IMR-90 (cell line): ENCODE measurements at places on chromosomes 2 and 18. TPM values are rescaled to one million over a fixed set of nuclear protein-coding genes. Genes with fewer than 3 reads are reported as not detected.

DNA sequence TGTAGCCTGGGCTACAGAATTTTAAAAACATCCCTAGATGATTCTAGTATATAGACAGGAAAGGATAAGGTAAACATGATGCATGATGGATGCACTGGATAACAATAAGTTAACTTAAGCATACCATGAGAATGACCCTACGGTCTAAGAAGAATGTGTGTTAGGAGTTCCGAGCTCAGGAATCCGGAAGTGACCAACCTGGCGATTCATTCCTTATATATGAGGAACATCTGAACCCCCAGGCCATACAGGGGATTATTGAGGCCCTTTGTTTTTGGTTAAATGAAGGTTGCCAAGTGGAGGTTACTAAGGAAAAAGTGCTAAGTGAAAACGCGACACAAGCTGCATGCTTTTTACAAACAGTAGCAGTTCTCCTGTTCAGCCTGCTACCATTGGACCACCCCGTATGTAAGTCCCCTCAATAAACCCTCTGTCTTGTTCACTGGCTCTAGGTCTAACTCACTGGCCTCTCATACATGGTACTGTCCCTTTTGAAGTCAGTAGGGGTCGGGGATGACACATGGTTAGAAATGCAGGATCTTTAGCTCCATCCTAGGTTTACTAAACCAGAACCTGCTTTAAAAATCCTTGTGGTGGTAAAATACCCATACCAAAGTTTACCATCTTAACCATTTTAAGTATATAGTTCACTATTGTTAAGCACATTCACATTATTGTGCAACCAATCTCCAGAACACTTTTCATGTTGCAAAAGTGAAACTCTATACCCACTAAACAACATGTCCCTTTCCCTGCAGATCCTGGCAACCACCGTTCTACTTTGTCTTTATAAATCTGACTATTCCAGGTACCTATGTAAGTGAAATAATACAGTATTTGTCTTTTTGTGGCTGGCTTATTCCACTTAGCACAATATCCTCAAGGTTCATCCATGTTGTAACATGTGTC, 111.0 kb upstream of the MAP4K3 start:
- peak; percentile 77 for DNase-seq

DNA sequence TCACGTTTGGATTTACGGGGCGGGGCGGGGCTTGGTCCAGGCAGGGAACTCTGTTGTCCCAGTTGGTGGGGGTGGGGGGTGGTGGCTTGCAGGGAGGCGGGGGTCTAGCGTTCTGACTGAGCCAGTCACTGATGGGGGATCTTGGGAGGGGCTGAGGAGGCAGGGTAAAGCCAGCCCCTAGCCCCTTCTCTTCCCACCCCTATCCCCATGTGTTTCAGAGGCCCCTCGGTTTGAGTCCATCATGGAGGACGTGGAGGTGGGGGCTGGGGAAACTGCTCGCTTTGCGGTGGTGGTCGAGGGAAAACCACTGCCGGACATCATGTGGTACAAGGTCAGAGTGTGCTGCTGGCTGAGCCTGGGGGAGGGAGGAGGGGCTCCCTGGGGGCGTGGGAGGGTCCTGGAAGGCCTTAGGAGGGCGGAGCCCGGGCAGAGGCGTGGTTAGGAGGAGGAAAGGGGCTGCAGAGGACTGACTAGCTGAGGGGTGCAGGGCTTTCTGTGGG, 22.0 kb upstream of the GMPPA start:
- no peak for DNase-seq

DNA sequence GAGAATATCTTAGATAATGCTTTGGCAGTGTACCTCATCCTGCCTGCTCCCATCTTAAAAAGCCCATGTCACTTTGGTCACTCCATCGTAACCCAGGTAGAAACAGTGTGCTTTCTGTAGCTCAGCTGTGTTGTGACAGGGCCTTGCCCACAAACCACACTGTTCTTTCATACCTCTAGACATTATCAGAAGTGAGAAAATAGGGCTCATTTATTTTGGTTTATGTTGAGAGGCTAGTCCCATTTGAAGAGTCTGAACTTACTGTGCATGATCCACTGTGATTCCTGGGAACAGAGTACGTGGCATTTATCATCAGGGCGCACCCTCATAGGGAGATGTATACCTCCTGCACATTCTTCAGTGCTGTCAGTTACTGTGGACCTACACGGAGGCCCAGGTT, 69.7 kb downstream of the FEZ2 start:
- DNase-seq = no peak

ZSWIM2 gene
- total RNA-seq = 0.28 TPM in 1 of 2 replicates, not detected in the other

- no peak for DNase-seq
Observed at GRCh38 chr2:12796657-12797056, 79.9 kb downstream of the TRIB2 start.

- no peak for DNase-seq
Observed at GRCh38 chr2:234313558-234313957, 183.3 kb downstream of the ARL4C start.

GRCh38 chr2:114056294-114057143, 166.6 kb downstream of the ACTR3 start:
- no peak for DNase-seq

GRCh38 chr18:42113529-42114191, 158.6 kb downstream of the PIK3C3 start:
- DNase-seq = peak; percentile 39

SULT6B1 gene
- not detected in 2 replicates for total RNA-seq

GRCh38 chr2:10407841-10408648, 40.1 kb downstream of the ODC1 start:
- DNase-seq = peak; percentile 34

- no peak for DNase-seq
Observed at GRCh38 chr2:204170411-204170810, 233.8 kb downstream of the ICOS start.

GRCh38 chr2:180077295-180077906, 70.3 kb upstream of the CWC22 start:
- DNase-seq = peak; percentile 22

- no peak for DNase-seq
Observed at GRCh38 chr2:209388446-209389037, 35.3 kb upstream of the MAP2 start.

SAG gene
- total RNA-seq = not detected in 2 replicates

PTPRN gene
- 4.4 and 5.2 TPM in 2 replicates for total RNA-seq

CDKL4 gene
- total RNA-seq = 0.28 TPM in 1 of 2 replicates, not detected in the other

GRCh38 chr2:9074930-9075329, 71.4 kb upstream of the MBOAT2 start:
- no peak for DNase-seq

COBLL1 gene
- 1.1 and 2.2 TPM in 2 replicates for total RNA-seq

- DNase-seq = no peak
Observed at GRCh38 chr2:85804583-85804982, 50.8 kb downstream of the ATOH8 start.

DNA sequence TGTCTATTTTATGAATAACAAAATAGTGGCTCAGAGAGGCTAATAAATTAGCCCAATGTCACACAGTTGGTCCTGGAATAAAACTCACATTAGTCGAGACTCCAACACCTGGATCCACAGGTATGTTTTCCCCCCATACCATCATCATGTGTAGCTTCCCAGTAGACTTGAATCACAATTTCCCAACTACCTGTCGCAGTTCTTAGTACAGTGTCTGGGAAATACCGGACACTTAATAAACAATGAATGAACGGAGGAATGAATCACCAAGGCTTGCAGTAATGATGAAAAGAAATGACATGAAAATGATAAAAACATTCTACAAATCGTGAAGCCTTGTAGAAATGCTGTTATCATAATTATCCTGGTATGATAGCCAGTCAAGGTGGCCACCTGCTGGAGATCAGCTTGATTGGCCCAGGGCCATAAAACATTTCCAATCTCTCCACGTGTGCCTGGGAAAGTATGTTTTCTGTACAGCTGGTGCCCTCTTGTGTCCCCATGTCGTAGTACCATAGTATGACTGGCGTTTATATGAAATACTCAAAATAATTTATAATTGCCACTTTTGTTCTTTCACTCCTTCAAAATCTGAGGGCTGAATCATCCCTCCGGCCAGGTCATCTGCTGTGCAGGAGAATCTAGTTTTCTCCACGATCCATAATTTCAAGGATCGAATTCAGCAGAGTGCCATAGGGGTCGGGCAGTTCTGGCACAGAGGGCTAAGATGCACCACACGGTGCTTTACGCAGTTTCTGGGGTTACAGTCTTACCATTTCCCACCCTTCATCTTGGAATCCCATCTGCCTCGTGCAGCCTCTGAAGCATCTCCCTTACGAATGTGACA, 95.4 kb downstream of the LAMA1 start:
- DNase-seq = peak; percentile 43

GRCh38 chr2:46841621-46842020, 74.0 kb downstream of the MCFD2 start:
- no peak for DNase-seq

COL4A4 gene
- total RNA-seq = 0.28 TPM in 1 of 2 replicates, not detected in the other

DNA sequence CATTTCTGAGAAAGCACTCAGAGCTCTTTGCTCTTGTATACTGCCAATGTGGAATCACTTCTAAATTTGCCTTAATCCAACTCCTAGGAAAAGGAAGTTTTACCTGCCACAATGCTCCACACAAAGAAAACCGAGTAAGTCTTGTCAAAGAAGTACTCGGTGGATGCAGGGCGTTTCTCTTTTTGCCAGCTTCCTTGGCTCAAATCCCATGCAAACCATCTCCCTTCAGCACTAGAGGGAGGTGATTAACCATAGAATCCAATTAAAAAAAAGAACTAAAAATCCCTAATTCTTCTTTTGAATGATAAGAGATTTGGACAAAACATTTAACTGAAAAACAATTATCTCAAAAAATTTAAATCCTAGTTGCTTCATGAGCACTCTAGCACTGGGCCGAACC, 129.0 kb downstream of the RPRM start:
- DNase-seq = no peak

DNA sequence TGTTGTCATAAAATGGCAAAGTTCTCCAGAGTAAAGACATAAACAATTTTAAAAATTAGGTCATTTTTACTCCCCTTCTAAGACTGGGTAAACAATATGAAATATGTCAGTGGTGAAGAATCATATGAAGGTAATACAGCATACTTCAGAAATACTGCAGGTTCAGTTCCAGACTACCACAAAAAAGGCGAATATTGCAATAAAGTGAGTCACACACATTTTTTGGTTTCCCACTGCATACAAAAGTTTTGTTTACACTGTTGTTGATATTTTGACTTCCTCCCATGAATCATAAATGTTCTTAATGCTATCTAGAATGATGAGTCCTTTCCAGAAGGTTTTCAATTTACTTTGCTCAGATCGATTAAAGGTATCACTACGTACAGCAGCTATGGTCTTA, 73.5 kb downstream of the SMC6 start:
- peak; percentile 13 for DNase-seq

- no peak for DNase-seq
Observed at GRCh38 chr2:174003720-174004695, 38.8 kb upstream of the SP3 start.

TEX44 gene
- not detected in 2 replicates for total RNA-seq

KATNAL2 gene
- total RNA-seq = 0.90 and 1.4 TPM in 2 replicates

- no peak for DNase-seq
Observed at GRCh38 chr18:24535527-24536295, 75.3 kb downstream of the HRH4 start.

- DNase-seq = no peak
Observed at GRCh38 chr18:61308004-61308403, 25.2 kb upstream of the CDH20 start.

GRCh38 chr2:212609479-212609878, 70.9 kb upstream of the ERBB4 start:
- DNase-seq = no peak
